ENCODE measurements at places on chromosomes 1 and 21.

GRCh38 chr1:109931911-109932636 lies 21.4 kb downstream of the CSF1 start:
- no peak for DNase-seq

DNA sequence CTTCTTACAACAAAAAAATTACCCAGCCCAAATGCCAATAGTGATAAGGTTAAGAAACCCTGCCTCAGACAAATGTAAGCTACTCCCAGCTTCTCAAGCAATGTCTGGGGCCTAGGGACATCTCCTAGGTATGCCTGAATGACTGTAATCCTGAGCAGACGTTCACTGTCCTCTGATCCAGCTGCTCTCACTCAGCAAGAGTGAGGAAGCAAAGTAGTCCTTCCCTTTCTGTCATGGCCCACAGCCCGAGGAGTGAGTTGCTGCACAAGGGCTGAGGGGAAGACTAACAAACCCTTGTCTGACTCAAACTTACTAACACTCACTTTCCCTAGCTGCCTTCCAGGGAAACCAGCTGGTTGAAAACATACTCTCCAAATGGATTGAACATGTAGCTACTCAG lies 124.9 kb upstream of the TNFSF4 start:
- DNase-seq, result no peak

GRCh38 chr1:109817881-109818270 lies 54.2 kb upstream of the EPS8L3 start:
- DNase-seq, result no peak

DNA sequence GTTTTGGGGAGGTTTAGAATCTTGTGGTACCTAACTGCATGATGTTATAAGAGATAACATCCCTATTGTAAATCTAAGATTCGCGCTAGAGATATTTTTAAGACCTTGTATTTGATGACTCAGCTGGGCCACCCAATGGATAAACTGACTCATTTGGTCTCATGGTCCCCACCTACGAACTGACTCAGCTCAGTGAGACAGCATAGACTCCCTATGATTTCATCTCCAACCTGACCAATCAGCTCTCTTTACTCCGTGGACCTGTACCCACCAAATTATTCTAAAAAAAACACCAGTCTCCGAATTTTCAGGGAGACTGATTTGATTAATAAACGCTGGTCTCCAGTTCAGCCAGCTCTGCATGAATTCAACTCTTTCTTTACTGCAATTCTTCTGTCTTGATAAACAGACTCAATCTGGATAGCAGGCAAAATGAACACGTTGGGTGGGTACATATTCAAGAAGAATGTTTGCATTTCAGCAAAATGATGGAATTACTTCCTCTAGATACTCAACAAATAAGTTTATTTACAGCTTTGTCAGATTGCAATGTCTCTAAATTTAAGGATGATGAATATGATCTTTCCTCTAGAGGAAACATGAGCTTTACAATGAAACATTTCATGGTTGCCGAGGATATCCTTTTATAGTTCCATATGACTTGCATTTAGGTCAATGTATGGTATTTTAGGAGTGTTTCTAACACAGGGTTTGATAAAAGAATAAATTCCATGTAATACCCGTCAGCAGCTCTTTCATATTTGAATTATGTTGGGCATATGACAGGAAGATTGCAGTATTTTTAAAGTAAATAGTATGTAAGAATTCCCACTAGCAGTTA lies 516.6 kb upstream of the RGS18 start:
- DNase-seq, result no peak

GRCh38 chr1:24644100-24644384 lies 940 bp downstream of the SRRM1 start:
- DNase-seq, result no peak

DNA sequence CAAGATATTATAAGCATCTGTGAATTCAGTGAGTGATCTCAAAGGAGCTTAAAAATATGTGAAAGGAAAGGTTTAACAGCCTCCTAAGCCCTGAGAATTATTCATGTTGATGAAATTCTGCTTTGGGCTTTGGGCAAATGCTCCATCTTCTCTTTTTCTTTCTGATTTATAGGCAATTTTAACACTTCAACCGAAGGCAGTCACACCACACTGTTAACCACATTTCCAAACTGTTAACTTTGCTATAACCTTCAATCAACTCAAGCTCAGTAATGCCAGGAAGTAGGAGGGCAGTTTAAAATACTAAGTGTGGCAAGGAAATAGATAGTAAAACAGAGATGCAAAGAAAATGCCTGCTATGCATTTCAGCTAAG lies 54.4 kb upstream of the NEK7 start:
- DNase-seq, result no peak

DNA sequence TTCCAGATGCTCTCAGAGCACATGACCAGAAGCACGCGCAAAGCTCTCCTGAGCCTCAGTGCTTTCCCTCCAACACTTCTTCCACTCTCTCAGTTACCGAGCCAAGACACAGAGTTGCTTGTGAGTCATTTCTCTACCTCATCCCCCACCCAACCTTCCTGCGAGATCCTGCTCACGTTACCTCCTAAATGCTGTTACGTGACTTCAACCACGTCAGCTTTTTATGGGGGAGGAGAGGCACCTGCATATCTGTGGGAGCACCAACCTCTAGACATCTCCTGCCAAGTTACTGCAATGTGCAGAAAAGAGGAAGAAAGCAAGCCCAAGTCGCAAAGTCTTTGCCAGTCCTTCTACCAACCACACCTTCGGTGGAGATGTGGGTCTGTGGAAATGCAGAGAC lies 27.2 kb upstream of the ERG start:
- DNase-seq, result no peak

DNA sequence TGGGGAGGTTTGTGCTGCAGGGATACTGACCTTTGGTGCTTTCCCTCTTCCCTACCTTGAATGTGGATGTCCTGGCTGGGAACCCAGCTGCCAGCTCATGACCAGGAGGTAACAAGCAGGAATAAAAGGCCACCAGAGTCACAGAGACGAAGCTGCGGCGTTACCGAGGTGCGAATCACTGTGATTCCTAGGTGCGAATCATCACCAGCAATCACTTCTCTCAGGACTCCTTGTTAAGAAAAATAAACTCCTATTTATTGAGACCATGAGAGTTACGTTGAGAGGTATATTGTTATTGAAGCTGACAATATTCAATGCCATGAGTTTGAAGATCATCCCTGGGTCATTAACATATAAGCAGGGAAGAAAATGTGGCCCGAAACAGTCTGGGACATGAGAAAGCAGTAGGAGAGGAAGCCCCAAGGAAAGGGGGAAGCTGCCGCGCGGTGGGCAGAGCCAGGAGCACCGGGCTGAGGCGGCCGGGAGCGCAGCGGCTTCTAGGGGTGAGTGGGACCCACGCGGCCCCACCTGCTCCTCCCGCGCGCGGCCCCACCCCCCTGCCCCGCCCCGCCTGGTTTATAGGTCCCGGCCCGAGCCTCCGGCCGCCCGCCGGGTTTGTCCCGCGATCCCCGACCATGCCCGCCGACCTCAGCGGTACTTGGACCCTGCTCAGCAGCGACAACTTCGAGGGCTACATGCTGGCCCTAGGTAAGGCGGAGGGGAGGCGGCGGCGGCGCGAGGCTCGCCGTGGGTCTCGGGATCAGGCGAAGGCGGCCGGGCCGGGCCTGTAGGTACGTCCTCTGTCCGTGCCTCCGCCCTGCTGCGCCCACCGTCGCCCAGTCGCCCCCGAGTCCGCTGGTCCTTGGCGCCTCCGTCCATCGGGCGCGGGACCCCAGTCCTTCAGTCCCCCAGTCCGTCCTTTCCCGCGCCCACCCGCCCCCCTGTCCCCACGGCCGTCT lies at the start of gene RBP7:
Gene RBP7 (plus strand): TSS at position 605 of the 959 bp plus-strand sequence. CDS start 31 bp downstream, at position 636.
- DNase-seq, result peak; percentile 0

DNA sequence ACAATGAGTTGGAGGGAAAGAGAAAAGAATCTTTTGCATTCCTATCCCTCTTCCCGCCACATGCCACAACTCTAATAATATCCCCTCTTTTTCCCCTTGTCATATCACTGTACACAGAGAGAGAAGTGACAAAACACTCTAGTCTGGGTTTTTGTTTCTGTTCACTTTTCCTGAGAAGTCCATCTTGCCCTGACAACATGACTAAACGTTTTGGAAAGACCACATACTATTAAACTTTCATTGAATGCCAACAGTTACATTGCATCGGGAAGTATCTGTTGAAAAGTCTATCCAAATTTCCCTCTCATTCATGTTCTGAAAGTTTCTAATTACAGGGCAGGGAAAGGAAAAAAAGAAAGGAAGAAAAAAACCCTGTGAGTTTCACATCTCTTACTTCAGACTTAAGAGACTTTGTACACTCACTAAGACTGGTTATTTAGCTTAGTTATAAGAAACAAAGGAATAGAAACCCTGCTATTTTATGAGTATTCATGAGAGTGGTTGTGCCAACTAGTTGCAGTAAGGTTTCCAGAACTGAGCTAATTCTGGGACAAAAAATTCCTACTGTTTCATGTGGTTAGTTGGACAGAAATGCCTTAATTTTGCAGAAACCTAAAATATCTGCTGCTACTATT lies 16.9 kb downstream of the PLA2G4A start:
- DNase-seq, result no peak

DNA sequence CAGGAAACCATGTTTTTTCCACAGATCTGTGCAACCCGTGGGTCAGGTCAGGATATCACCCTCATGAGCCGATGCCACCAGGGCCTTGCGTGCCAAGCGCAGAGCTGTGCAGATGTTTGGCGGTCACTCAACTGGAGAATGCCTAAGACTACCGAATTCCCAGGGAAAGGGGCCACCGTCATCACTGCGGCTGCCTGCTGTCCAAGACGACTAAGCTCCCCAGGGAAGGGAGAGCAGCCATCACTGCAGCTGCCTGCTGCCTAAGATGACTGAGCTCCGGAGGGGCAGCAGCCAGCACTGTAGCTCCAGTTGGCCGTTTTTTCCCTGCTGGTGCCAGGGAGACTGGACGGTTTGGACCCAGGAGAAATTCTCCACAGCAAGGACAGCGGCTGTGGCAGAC lies 31.1 kb downstream of the AKT3 start:
- DNase-seq, result no peak

GRCh38 chr1:6212193-6212959 lies 6.5 kb downstream of the RNF207 start:
- DNase-seq, result no peak

DNA sequence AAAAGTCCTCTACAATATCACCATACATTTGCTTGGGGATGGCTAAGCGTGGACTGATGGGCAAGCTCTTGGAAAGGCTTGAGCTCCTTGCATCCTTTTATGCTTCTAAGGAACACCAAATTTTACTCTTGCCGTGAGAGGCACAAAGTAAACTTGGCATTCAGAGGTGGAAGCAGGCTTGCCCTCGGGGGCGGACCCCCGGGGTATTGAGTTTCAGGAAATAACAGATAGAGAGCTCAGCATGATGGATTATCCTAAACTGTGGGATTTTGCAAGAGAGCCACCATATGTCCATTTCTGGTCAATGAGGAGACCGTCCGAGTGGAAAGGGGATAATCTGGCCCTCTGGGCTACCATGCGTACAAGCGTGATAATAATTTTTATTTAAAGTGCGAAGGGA lies 14.0 kb downstream of the IFI16 start:
- DNase-seq, result no peak

DNA sequence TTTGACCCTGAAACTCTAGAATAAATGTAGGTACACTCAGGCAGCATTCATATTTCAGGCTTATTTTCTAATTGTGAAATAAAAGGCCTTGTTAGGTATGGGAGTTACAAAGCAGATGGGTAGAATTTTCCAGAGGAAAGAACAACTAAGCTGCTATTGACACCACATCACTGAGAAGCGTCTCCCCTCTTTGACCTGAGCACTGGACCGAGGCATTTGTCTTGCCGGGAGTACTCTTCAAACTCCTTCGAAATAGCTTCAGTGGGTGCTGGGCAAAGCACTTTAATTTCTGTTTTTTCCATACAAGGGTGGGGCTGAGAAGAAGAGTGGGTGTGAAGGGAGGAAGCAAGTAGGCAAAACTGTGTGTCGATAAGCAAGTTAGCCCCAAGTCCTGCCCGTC lies 36.4 kb downstream of the ABCA4 start:
- DNase-seq, result no peak

GRCh38 chr1:94819945-94820746 lies at the start of gene SLC44A3:
TSS of gene SLC44A3 (plus strand) at chr1:94820357. CDS start at chr1:94820452, 95 bp downstream.
- DNase-seq, result no peak

DNA sequence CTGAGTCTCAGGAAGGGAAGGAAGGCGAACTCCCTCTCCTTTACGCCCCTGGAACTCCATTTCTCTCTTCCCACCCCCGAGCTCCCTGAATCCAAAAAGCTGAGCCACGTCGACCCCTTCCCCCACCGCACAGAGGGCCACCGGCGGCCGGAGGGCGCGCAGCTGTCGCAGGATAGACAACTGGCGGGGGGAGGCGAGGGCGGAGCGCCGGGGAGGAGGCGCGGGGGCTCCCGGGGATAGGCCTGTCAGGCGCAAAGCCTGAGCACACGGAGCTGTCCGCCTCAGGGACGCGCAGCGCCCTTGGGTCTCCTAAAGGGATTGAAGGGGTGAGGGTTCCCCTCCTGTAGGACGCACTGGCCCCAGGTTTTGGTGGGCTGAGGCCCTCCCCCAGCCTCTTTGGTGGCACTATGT lies 752 bp upstream of the ACTA1 start:
- no peak for DNase-seq

GRCh38 chr21:14259747-14260146 lies 43.8 kb downstream of the RBM11 start:
- no peak for DNase-seq

GRCh38 chr1:212683357-212683722 lies 16.3 kb downstream of the BATF3 start:
- DNase-seq, result no peak

- peak; percentile 31 for DNase-seq
These were observed 1.1 kb upstream of the CIART start for GRCh38 chr1:150281221-150281757.

GRCh38 chr1:157364612-157365011 lies 187.7 kb downstream of the FCRL5 start:
- DNase-seq, result no peak

GRCh38 chr1:5389101-5389885 lies 602.9 kb downstream of the NPHP4 start:
- DNase-seq, result no peak

- DNase-seq, result no peak
These were observed 9.6 kb downstream of the DISC1 start for GRCh38 chr1:231636157-231636556.

DNA sequence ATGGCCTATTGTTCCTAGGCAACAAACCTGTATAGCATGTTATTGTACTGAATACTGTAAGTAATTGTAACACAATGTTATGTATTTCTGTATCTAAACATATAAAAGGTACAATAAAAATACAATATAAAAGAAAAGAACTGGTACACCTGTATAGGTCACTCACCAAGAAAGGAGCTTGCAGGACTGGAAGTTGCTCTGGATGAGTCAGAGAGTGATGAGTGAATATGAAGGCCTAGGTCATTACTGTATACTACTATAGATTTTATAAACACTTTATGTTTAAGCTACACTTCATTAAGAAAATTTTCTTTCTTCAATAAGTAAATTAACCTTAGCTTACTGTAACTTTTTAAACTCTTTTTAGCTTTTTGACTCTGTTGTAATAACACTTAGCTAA lies 559.9 kb downstream of the PLPP3 start:
- no peak for DNase-seq

DNA sequence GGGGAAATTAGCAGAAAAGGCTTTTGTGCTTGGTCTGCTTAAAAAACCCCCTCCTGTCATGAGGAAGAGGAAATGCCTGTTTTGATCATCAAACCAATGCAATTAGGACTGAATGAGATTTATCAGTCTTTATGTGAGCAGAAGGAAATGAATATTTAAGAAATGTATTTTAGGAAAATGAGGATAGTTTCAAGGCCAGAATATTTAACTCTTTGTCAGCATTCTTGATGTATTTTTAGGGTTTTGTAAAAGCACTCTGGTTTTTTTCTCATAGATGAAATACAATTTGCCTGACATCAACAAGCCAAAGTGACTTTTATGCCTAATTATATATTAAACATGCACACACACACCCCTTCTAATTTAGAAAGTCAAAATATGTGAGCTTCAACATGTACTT lies 213.8 kb downstream of the GRIK1 start:
- DNase-seq, result no peak
